Ureter (tissue), 1 donor: ENCODE measurements at places on chromosomes 2 and 18. TPM values are rescaled to one million over a fixed set of nuclear protein-coding genes. Genes with fewer than 3 reads are reported as not detected.
A peak's percentile ranks its signal among the peaks of the same experiment; 100 is the strongest.

UGT1A10 gene
- total RNA-seq = 3.0 TPM

KIF5C gene
- 14.3 TPM for total RNA-seq

MRO gene
- total RNA-seq = 1.9 TPM

DNA sequence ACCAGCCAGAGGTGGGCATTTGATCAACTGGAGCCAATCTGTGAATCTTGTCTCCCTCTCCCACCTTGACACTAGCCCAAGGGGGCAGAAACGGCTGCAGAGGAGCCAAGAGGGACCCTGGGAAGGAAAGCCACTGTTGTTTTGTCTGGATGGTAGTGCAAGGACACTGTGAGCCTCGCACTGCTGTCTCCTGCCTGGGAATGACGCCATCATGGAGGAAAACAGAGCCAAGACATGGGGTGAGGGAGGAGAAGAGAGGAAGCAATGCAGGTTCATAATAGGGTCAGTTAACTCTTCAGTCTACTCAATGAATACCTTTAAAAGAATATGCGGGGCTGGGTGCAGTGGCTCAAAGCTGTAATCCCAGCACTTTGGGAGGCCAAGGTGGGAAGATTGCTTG, 231.1 kb upstream of the AGAP1 start:
- no peak for DNase-seq

DNA sequence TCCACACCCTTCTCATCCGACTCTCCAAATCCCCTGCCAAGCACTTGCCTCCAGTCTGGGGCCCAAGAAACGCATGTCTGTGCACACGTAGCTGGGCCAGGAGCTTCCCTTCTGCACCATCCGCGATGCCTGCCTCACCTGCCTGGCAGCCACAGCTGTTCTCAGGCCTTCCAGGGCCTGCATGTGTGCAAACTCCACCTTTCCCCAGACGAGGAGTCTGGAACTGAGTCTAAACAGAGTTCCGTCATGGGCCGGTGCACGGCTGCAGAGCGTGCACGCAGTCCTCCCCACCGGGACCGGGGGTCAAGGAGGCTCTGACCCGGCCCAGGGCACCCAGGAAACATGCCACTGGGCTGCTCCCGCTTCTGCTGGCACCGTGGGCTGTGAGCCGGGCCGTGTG, 66.8 kb upstream of the SALL3 start:
- no peak for DNase-seq

DNA sequence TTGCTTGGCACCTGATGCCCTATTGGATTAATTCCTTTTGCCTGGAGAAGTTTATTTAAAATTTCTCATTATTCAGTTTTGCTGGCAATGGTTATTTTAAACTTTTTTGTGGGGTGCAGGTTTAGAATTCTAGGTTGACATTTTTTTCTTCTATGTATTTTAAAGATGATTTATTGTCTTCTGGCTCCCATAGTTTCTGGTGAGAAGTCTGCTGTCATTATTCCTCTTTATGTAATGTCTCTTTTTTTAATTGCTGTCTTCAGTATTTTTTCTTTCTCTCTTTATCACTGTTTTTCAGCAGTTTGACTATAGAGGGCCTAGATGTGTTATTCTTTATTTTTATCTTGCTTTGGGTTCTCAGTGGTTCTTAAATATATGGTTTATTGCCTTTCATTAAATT, 182.2 kb upstream of the STON1 start:
- no peak for DNase-seq

DNA sequence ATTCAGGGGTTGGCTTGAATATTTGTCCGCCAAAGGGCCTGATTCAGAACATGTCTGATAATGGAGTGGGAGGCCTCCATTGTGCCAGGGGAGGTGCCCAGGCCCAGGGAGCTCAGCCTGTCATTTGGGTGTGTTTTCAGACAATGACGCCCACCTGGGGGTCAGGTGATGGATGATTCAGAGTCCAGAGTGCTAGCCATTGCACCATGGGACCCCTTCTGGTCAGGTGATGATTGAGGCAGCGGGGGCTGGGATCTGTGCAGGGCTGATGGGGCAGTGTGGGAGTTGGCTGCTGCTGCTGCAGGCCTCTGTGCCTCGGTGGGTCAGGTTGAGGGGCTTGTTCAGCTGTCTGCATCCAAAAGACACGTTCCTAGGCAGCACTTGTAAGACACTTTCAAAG, 8.3 kb upstream of the ARHGEF4 start:
- no peak for DNase-seq

GRCh38 chr18:74976331-74976909, 232.5 kb downstream of the PTGR3 start:
- no peak for DNase-seq

- DNase-seq = no peak
Observed at GRCh38 chr2:37319754-37320609, 4.7 kb downstream of the PRKD3 start.

DNA sequence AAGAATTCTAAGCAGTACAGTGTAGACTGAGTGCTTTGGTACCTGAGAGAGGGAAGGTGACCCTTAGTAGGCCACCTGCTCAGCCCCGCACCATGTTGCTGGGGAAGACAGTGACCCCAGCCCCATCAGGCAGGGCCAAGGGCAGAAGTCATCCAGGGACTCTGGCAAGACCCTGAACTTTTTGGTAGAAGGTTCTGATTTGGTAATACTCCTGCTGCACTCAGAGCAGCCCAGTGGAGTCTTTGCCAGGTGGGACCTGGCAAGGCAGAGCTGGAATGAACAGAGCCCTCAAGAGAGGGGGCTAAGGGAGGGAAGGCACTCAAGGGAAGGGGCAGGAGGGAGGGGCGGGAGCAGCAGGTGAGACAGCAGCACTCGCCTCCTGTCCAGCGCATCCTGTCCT, 191.2 kb downstream of the MGAT5 start:
- DNase-seq = no peak

DNA sequence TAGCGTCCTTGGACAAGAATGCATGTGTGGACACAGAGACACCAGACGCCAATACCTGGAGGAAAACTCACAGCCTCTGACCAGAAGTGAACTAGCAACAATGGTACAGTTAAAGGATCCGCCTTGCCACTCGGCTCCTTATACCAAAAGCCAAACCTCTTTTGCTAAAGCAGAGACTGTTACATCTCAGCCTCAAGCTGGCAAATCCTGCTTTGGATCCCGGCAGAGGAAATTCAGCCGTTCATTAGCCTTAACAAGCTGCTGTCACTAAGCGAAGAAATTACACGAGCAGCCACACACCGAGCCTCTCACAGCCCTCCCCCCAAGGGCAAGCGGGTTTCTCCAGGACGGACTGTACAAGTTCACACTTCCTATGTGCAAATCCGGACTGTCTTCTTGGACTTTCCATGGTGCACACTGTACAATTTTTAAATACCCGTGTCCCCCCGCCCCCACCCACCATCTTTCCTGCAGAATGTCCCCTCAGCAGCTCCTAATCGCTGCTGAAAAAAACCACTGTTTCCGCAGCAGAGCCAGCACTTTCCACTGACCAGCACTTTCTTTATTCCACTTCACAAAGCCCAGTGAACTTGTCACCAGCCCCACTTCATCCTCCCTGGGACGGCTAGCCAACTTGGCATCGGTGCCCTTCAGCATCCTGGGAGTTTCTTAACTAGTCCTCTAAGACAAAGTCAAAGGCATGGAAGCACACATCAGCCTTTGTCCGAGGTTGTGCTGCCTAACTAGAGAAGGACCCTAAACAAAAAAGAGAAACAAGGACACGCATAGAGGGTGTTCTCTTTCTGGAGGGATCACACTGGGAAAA, 1.5 kb downstream of the KLF7 start:
- peak; percentile 63 for DNase-seq

- DNase-seq = no peak
Observed at GRCh38 chr2:202039278-202040078, 5.8 kb downstream of the FZD7 start.

DNA sequence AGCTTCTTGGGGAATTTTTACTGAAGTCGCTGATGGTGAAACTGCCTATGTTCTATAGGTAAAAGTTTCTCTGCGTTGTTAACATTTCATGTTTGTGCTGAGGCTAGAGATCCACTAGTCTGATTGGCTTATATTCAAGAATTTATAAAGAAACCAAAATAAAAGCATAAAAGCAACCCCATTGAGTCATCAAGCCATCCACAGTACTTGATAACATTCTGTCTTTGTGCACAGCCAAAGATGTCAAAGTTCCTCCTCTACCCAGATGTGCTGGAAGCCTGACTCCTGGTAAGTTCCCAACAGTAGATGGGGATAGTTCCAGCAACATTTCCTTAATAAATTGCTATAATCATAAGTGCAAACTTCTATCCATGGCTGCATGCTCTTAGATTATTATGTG, 107.8 kb downstream of the TANC1 start:
- DNase-seq = no peak

DNA sequence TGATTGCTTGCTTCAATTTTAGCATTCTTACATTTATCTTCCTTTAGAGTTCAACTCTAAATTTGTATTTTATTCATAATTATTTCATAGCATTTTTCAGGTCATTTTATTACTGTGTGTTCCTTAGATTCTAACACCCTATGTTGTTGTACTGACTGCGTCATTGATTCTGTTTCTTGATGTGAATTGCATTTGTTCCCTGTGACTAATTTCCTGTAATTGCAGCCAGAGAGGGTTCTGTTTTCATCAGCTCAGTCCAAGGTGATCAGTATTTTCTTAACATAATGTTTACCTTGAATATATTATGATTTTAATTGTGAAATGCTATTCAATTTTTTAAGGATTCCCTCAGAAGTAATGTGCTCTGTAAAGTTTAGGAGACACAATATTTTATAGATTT, 970.2 kb upstream of the PIK3C3 start:
- no peak for DNase-seq
